CD4-positive, alpha-beta memory T cell (primary cell): ENCODE measurements at places on chromosomes 5 and 9. TPM values are rescaled to one million over a fixed set of nuclear protein-coding genes. Genes with fewer than 3 reads are reported as not detected.

DNA sequence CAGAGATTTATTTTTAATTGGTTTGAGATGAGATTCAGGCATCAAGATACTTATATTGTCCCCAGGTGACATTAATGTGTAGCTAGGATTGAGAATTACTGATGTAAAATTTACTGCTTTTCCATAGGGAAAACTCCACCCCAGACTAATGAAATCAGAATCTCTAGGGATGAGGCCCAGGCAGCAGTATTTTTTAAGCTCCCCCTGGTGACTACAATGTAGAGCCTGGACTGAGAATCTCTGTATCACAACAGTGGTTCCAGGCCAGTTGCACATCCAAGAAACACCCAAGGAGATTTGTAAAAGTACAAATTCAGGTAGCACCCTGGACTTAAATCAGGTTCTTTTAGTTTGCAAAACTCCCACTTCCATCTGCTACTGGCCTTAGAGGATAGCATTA, 185.7 kb downstream of the MARCHF11 start:
- DNase-seq = no peak

- no peak for DNase-seq
These were observed 10.9 kb upstream of the SLC25A51 start for GRCh38 chr9:37914701-37915358.

- DNase-seq = no peak
These were observed 75.6 kb downstream of the TLR4 start for GRCh38 chr9:117779760-117780159.

- DNase-seq = peak; percentile 62
These were observed 1.0 kb downstream of the FOXE1 start for GRCh38 chr9:97853844-97854695.

- no peak for DNase-seq
These were observed 385.5 kb upstream of the SLC30A5 start for GRCh38 chr5:68708156-68708841.

The NCBP1 gene
- 20.0 TPM for polyA plus RNA-seq

The IL17B gene
- not detected for polyA plus RNA-seq

The PHYHD1 gene
- polyA plus RNA-seq = not detected

The TAF11L8 gene
- polyA plus RNA-seq = not detected
